Anterior cingulate cortex (tissue), 58 donors: ENCODE measurements at places on chromosomes 16 and 17.

DNA sequence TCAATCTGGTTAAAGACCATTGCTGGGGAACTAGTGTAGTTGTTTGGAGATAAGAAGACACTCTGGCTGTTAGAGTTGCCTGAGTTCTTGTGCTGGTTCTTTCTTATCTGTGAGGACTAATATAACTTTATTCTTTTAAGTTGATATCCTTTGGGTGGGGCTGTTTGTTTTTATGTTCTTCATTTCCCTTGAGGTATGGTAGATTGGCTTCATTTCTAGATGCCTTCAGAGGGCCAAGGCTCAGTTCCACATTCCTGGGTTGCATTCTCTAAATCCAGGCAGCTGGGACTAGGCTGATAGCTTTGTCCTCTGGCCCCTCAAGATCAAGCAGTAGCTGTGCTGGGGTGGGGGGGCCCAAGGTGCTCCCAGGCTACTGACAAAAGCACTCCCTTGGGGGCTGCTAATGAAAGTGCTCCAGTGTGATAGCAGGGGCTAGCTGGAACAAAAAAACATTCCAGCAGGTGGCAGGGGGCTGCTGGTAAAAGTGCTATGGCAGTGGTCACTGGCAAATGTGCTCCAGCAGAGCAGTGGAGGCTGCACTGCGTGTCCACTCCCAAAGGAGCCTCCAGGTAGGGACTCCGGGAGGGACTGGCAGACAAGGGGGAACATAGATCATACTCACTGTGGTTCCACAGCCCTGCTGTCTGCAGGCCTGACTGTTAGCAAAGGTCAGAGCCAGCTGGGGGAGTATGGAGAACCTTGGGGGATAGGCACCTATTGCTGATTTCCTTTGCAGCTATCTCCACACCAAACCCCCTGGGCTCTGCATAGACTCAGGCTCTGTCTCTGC lies 45.9 kb upstream of the KCNJ16 start:
- DNase-seq = no peak

- DNase-seq = no peak
Measured at GRCh38 chr17:70120425-70120824, 45.4 kb downstream of the KCNJ16 start.

DNA sequence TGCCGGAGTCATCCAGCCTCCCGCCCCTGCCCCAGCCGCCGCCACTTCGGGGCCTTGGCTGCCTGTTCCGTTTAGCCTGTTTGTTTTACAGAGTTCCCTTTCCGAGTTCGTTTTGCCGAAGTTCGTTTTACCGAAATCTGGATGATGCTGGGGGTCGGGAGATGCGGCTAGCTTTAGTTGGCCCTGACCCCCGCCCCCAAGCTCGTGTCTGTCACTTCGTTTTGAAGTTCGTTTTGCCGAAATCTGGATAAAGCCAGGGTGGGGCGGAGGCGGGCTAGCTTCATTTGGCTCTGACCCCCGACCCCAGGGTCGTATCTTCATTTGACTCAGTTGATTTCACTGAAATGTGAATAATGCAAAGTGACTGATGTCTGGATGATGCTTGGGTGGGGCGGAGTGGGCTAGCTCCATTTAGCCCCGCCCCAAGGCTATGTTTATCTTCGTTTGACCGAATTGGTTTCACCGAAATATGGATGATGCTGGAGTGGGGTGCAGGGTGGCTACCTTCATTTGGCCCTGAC lies 591 bp downstream of the PSMD7 start:
- DNase-seq = no peak

GRCh38 chr17:58337210-58337599 lies 8.6 kb upstream of the TSPOAP1 start:
- DNase-seq = no peak

- DNase-seq = no peak
Measured at GRCh38 chr17:28573521-28573920, 2.2 kb upstream of the PIGS start.

GRCh38 chr16:49859125-49859811 lies 3.4 kb upstream of the ZNF423 start:
- DNase-seq = no peak

DNA sequence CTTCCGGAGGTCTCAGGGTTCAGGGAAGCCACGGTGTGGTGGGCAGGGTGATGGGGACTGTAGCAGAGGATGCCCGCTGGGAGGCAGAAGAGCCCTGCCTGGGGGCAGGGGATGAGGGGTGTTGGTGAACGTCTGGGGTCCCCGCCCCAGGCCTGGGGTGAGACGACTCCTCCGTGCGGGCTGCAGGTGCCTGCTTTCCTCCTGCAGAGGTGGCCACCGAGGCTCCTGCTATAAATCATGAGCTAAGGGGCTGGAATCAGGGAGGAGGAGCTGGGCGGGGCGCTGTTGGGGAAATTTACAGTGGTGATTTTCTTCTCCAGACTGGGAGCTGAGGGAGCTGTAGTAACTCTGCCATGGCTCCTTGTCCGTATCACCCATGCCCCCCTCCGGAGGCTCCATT lies 167.0 kb downstream of the MRM1 start:
- DNase-seq = no peak

- no peak for DNase-seq
Measured at GRCh38 chr17:50194934-50195865, 6.2 kb downstream of the COL1A1 start.

GRCh38 chr16:31869511-31870201 lies 4.0 kb upstream of the ZNF267 start:
- no peak for DNase-seq

DNA sequence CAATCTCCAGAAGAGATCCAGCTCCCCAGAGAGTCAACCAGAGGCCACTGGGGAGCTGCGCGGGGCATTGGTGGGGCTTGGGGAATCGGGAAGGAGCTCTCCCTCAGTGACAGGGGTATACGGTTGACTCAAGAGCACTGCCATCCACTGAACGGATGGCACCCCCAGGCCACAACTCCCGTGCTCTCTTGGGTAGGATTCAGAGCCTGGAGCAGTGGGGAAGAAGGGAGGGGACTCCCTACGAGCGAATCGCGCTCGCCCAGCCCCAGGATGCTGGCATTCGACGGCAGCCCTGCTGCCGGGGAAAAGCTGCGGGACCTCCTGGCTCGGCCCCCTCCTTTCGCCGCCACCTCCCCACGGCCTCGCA lies 473 bp upstream of the TPPP3 start:
- no peak for DNase-seq

DNA sequence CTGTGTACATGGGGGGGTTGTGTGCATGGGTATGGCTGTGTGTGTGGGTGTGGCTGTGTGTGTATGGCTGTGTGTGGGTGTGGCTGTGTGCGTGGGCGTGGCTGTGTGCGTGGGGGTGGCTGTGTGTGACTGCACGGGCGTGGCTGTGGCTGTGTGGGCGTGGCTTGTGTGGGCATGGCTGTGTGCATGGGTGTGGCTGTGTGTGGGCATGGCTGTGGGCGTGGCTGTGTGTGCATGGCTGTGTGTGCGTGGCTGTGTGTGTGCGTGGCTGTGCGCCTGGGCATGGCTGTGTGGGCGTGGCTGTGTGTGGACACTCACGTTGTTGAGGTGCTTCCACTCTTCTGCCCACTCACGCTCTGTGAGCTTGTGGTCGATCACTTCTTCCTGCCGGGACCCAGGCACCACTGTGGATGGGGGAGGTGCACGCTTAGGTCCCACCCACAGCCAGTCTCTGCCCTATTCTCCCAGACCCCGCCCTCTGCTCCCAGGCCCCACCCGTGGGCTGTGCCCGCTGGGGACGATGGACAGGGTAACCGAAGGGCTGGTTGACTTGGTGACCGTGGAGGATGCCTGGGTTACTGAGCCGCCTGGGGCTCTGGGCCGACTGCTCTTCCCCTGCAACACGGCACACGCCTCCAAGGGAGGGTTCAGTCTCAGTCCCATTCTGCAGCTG lies 16.0 kb upstream of the PABPN1L start:
- no peak for DNase-seq

GRCh38 chr17:693791-694638 lies 20.6 kb downstream of the VPS53 start:
- no peak for DNase-seq

GRCh38 chr16:8943966-8944759 lies 19.5 kb downstream of the USP7 start:
- no peak for DNase-seq
